ENCODE measurements at places on chromosomes 3 and 15.

- no peak for DNase-seq
Observed at GRCh38 chr3:72628065-72628464, 220.2 kb downstream of the SHQ1 start.

DNA sequence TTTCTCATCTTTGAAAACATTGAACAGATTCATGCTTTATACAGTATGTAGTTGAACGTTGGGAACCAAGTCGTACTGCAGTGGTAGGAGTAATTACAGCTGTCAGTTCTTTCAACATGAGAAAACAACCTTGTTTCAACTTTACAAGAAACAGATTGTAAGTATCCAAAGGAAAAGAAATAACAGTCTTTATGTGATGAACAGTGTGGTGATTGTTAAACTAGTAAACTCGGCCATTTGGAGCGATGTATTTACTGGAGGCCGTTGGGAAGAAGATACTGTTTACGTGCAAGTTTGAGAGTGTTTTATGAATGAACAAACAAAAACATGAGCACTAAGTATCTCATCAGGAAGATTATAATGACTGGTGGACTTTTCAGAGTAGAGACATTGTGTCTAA lies 48.4 kb downstream of the EPHA3 start:
- no peak for DNase-seq

GRCh38 chr3:18982920-18983319 lies 165.4 kb upstream of the KCNH8 start:
- DNase-seq: no peak

GRCh38 chr15:39869254-39869653 lies 50.8 kb downstream of the GPR176 start:
- no peak for DNase-seq

DNA sequence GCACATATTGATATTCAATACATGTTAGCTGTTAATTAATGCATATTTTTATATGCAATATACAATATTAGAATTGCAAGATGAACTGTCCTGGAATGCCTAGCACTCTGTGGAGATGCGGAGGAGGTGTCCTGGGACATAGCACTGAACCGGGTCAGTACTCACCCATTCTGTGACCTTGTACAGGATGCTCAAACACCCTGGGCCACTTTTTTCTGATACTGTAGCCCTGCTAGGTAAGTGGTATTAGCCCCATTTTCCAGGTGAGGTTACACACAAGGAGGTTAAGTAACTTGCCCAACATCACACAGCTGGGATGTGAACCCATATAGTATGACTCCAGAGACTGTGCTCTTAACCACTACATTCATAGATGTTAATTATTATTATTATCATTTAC lies 1.7 kb upstream of the MAGEF1 start:
- DNase-seq: no peak
